ENCODE measurements at places on chromosomes 4 and X.

- DNase-seq: no peak
Measured at GRCh38 chrX:132009350-132009749, 13.8 kb upstream of the STK26 start.

DNA sequence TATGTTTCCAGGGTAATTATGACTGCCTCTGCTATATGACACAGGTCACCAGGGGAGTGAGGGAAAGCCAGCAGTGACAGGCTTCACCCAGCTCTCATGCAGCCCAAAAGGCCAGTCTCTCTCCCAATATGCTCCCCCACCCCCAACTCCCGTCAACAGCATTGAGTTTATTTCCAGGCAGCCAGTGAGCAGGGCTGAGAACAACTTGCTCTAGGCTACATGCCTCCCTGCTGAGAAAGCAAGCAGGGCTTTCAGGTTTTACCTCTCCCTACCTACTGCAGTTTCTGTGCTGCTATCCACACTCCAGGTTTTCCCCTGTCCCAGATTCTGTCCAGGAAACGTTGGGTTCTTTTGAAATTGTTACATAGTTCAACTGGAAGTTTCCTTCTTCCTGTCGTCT lies 291.4 kb downstream of the PABPC4L start:
- no peak for DNase-seq

- DNase-seq: no peak
Measured at GRCh38 chr4:157803845-157804521, 368.8 kb downstream of the GASK1B start.

- DNase-seq: no peak
Measured at GRCh38 chr4:151418385-151418784, 9.4 kb downstream of the FHIP1A start.

DNA sequence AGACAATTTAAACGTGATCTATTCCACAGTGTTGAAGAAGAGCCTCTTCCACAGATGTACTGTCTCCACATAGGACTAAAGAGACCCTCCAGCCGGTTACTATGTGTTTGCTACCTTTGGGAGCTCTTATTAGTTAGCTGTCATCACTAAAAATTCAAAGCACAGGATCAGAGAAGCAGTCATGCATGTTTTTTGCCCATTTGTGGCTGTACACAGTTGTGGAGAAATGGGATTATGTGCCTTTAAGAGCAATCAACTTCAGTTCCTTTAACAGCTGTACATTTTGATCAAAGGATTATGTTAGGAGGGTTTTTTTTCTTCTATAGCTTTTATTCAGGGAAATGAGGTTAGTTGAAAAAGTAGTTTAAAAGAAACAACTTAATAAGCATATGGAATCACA lies 149.0 kb upstream of the SPOCK3 start:
- DNase-seq: no peak

DNA sequence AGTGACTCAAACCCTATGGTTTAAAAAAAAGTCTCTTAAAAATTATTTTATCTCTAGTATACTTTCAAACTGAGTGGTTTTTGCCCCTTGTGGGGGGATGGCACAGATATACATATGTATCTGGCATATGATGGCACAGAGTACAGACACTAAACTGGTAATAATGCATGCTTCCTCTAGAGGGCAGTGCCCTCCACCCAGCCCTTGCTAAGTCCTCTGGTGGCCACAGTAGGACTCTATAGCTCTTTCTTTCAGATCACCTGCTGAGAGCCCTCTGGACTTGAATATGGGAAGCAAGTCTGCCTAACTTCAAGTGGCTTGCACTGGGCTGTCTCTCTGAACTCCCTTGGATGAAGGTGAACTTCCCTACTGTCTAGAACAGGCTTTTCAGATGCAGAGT lies 66.3 kb downstream of the TSPAN7 start:
- DNase-seq: no peak

DNA sequence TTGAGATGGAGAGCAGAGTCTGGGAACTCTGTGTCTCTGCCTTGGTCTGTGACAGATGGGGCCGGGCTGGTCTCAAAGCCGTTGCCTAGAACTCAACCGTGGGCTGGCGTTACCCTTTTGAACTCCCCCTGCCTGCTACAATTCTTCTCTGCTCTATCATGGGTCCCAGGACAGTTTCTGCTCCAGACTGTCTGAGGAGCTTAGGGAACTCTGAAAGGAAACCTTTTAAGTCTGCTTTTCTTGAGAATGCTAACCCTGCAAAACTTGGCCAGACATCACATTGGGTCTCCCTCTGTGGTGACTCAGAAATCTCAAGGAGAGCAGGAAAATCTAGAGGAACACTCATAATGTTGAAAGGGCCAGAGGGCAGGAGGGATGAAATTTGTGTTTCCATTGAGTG lies 240.6 kb downstream of the CBR4 start:
- DNase-seq: no peak

DNA sequence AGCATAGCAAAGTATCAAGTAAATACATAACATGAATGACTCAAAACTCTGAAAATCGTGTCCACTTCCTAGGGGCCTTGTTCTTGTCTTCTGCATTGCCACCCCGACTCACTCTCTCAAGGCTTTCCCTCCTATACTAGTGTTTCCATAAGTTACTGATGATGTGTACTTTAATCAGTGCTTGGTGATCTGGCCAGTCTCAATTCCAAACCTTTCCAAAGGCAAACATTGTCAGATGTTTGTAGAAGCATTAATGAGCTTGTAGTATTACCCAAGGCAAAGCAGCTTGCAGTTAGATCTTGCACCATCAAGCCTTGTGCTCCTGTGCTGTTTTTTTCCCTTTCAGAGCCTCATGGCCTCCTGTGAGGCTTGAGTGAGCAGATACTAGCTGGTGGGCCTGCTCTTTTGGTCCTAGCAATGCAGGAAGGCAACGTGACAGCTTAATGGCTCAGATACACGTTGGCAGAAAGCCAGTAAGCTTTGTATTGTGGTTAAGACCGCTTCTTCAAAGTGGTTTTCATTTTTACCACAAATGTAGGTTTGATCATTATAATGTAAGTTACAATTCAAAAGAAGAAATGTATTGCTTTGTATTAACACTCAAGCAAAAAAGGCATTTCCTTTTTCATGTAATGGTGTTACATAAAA lies 51.8 kb downstream of the RBPJ start:
- no peak for DNase-seq
